Right atrium auricular region (tissue), 2 donors: ENCODE measurements at places on chromosomes 6 and 20.

DNA sequence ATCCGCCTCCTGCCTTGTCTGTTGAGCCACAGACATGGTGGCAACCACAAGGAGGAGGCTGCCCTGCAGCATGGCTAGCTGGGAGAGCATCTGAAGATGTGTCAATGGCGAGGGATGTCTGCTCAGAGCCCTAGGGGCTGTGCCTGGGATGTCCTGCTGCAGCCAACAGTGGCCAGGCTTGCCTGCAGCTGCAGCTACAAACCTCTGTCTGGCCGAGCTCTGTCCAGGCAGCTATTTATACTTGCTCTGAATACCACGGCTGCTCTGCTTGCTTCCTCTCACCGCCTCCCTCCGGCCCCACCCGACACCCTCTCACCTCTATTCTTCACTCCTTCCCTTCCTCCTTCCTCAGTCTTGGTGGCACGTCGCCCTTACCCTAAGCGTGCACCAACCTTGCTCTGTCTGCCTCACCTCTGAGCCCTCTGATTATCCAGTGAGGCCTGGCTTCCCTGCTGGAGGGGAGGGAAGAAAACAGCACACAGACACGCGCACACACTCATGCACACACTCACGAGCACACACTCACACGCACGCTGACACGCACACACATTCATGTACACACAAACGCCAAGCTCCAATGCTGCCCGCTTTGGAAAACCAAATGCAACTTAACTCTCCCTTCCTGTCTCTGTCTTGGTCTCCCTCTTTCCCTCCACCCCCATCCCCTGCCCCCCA lies at the start of gene ANGPT4:
Gene ANGPT4, minus strand, starts transcription at position 210 of the 675 bp plus-strand sequence. Its CDS starts 120 bp downstream, at position 90.
- DNase-seq = no peak
- H3K27me3 ChIP-seq = no peaks in the 10 kb centered on the region
- H3K4me1 ChIP-seq = peaks cover 9% of the 10 kb centered on the region
- H3K36me3 ChIP-seq = no peaks in the 10 kb centered on the region

DNA sequence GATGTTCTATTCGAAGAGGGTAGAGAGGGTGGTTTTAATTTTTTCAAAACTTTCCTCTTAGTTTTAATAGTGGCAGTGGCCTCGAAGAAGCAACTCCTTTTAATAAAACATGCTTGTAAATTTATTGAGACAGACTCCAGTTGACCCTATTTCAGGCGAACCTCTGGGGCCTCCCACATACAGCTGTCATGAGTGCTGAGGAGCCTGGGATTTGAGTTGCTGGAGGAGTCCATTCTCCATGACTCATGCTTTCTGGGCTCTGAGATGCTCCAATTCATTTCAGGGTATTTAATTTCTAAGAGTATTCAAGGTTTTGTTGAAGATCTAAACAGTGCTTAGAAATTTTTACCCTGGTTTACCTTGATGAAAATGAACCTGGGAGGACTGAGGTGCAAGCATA lies 580.4 kb downstream of the CBLN4 start:
- H3K4me1 ChIP-seq = no peaks in the 10 kb centered on the region
- no peaks in the 10 kb centered on the region for H3K27me3 ChIP-seq
- H3K4me3 ChIP-seq = no peak overlapping the region
- H3K36me3 ChIP-seq = no peaks in the 10 kb centered on the region
- H3K27ac ChIP-seq = no peak overlapping the region

GRCh38 chr6:33630014-33630413 lies 8.9 kb downstream of the ITPR3 start:
- peaks cover 37% of the 10 kb centered on the region for H3K4me1 ChIP-seq
- no peaks in the 10 kb centered on the region for H3K36me3 ChIP-seq
- no peak overlapping the region for H3K27ac ChIP-seq
- no peak overlapping the region for H3K4me3 ChIP-seq
- H3K27me3 ChIP-seq = no peaks in the 10 kb centered on the region

GRCh38 chr6:126300735-126301134 lies 39.2 kb upstream of the CENPW start:
- H3K27me3 ChIP-seq = no peaks in the 10 kb centered on the region
- no peak overlapping the region for H3K4me3 ChIP-seq
- H3K4me1 ChIP-seq = no peaks in the 10 kb centered on the region
- H3K36me3 ChIP-seq = no peaks in the 10 kb centered on the region
- H3K27ac ChIP-seq = no peak overlapping the region
- DNase-seq = no peak

GRCh38 chr20:32484958-32485769 lies 100.0 kb downstream of the NOL4L start:
- peak overlapping the region; percentile 75 for H3K4me3 ChIP-seq
- peaks cover 31% of the 10 kb centered on the region for H3K4me1 ChIP-seq
- peak; percentile 87 for DNase-seq
- H3K27ac ChIP-seq = peak overlapping the region; percentile 69
- no peaks in the 10 kb centered on the region for H3K27me3 ChIP-seq
- H3K36me3 ChIP-seq = no peaks in the 10 kb centered on the region

GRCh38 chr20:3222635-3223600 lies 13.6 kb downstream of the ITPA start:
- peaks cover 18% of the 10 kb centered on the region for H3K36me3 ChIP-seq
- no peak for DNase-seq
- H3K27ac ChIP-seq = no peak overlapping the region

DNA sequence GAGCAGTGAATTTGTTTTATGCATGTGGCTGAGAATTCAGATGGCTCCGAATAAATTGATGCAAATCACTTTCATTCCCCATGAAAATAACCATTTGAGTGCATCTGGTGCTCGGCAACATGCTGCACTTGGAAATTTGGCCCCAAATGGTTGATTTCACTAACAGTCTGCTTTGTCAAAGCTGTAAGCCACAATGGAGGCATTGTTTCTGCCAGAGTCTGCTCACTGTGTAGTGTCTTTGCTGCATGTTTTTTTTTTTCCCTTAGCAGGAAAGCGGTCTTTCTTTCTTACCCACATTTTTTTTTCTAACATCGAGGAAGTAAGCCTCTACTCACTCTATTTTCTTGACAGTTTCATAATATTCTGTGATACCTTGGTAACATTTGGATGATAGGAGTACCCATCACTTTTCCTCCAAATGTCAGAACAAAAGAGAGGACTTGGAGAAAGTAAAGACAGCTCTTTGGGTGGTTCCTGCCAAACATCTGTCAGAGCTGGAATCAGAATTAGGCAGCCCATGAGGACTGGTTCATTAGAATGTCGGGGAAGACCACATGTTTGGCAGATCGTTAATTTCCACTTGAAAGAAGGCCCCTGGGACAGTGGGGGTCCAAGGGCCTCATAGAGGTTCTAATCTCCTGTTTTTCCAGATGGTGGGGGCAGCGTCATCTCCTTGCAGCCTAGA lies 149.5 kb downstream of the DOK5 start:
- no peaks in the 10 kb centered on the region for H3K27me3 ChIP-seq
- DNase-seq = no peak
- H3K4me1 ChIP-seq = no peaks in the 10 kb centered on the region
- no peak overlapping the region for H3K4me3 ChIP-seq
- H3K27ac ChIP-seq = no peak overlapping the region

DNA sequence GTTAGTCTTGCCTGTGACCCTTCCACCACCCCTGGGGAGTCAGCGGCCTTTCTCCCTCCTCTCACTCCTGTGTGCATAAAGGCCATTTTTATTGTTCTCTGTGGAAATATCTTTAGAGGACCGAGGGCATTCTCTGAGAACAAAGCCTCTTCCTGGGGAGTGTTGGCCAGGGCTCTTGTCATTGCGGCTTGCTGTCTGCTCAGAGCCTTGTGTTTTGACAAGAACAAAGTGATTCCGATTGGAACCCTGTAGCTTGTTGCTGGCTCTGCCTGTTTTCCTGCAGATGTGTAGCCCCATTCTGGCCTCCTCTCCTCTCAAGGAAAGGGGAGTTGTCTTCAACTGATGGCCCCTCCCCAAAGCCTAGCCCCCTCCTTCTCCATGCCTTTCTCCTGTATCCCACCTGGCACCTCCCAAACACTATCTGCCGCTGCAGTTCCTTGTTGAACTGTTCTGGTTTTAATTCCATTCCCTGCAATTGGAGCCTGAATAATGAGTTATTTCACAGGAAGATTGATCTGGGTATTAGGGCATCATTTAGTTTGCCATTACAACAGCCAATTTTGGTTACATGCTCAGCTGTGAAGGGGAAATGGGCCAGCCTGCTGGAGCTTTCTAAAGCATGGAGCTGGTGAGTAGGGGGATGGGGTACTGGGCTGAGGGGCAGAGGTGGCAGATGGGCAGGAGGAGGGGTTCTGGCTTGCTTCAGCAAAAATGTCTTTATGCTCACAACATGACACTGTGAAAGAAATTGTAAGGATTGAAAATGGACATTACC lies 252.5 kb downstream of the LRFN2 start:
- no peak overlapping the region for H3K4me3 ChIP-seq
- no peaks in the 10 kb centered on the region for H3K27me3 ChIP-seq
- DNase-seq = no peak
- H3K4me1 ChIP-seq = no peaks in the 10 kb centered on the region
- no peaks in the 10 kb centered on the region for H3K36me3 ChIP-seq
- H3K27ac ChIP-seq = no peak overlapping the region

DNA sequence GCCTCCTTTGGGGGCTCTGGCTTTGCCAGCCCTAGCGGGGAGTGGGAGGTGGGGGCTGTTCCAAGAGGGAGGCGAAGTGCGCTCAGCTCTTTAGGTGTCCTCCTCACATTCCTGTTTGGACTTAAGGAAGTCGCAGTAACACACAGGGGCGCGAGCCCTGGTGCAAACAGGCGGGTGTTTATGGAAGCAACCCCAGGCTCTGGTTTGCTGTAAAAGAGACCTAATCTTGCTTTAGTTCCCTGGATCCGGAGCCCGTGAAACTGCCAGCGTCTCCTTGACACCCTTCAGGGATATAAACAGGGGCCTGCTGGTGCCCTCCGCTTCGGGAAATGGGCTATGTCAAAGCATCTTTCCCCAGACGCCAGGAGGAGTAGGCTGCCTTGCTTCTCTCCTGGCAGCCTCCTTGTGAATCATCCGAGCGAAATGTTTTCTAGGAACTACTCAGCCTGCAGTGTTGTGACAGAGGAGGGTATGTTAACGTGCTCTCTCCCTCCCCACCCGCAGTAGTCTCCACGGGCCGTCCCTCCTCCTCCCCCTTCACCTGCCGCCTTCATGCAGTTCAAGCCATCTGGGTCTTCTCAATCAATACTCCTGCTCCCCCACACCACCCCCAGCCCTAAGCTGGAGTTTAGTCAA lies 168.0 kb upstream of the LRFN2 start:
- H3K4me1 ChIP-seq = no peaks in the 10 kb centered on the region
- H3K4me3 ChIP-seq = no peak overlapping the region
- no peak overlapping the region for H3K27ac ChIP-seq
- DNase-seq = no peak
- no peaks in the 10 kb centered on the region for H3K27me3 ChIP-seq

DNA sequence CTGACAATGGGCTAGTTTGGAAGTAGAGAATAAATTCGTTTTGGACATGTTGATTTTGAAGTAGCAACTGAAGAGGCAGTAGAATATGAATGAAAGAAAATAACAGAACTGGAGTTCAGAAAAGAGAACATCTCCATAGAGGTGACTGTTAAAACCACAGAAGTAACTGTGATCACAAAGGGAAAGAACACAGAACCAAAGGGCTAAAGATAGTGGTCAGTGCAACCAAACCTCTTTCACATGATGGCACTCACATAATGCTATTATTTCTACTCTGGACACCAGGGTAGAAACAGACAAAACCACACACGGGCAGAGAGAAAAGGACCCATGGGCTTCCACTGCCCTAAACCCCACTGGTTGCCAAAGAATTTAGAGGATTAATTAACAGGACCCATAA lies 58.5 kb downstream of the CDK19 start:
- H3K4me3 ChIP-seq = no peak overlapping the region
- no peaks in the 10 kb centered on the region for H3K36me3 ChIP-seq
- DNase-seq = no peak
- no peaks in the 10 kb centered on the region for H3K4me1 ChIP-seq

DNA sequence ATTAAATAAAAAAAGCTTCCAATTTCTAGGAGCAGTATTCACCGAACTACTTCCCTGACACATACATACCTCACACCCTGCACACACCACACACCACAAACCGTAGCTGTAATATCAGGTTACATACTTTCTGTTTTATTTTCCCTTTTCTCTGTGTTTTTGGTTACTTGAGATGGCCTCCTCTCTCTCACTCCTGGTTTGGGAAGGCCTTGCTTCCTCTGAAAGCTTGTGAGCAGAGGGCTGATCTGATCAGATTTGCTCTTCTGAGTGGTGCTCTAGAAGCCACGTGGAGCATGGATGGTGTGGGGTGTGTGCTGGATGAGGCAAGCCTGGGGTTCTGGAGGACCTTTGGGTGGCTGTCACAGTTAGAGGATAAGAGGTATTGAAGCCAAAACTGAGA lies 20.9 kb downstream of the UTRN start:
- H3K4me3 ChIP-seq = no peak overlapping the region
- no peaks in the 10 kb centered on the region for H3K27me3 ChIP-seq
- H3K36me3 ChIP-seq = peaks cover 4% of the 10 kb centered on the region
- H3K27ac ChIP-seq = no peak overlapping the region

DNA sequence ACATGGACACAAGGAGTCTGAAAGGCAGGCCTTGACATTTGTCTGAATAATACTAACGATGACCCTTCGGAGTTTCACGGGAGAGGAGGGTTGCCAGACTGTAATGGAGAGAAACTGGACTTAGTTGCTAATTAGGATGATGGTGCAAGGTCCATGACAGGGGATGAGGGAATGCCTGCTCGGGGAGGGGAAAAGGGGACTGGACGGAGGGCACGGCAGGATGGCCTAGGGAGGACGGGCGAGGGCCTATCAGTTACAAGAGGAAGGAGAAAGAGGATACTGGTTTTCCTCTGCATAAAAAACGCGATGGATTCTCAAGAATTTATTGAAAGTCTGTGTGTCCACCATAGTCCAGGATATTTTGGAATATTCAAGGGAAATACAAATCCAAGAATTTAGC lies 42.7 kb downstream of the IRAK1BP1 start:
- no peaks in the 10 kb centered on the region for H3K36me3 ChIP-seq
- no peaks in the 10 kb centered on the region for H3K4me1 ChIP-seq
- H3K27ac ChIP-seq = no peak overlapping the region
- H3K4me3 ChIP-seq = peak overlapping the region; percentile 39
- DNase-seq = no peak

- H3K27ac ChIP-seq = peak overlapping the region; percentile 80
- no peak overlapping the region for H3K4me3 ChIP-seq
- no peaks in the 10 kb centered on the region for H3K27me3 ChIP-seq
These were observed 12.2 kb downstream of the IGF2R start for GRCh38 chr6:159981071-159981402.

GRCh38 chr20:24437196-24438082 lies 32.0 kb upstream of the SYNDIG1 start:
- no peaks in the 10 kb centered on the region for H3K36me3 ChIP-seq
- H3K27ac ChIP-seq = no peak overlapping the region
- peak; percentile 23 for DNase-seq
- no peaks in the 10 kb centered on the region for H3K27me3 ChIP-seq
- no peaks in the 10 kb centered on the region for H3K4me1 ChIP-seq
- no peak overlapping the region for H3K4me3 ChIP-seq
